ENCODE measurements at places on chromosomes 4 and X.

DNA sequence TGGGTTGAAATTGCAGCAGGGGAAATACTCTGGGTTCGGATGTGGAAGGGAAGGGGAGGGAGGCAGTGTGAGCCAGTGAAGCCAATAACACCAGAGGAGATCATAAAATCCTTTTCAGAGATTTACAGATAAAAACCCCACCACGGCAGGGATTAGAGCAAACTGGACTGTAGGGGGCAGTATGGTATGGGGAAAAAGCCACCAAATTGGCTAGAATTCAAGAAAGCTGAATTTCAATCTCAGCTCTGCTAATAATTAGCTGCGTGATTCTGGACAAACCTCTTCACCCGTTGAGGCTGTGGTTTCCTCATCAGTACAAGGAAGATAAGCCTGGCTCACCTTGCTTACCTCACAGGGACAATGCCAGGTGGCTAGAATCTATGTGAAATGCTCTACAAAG, 108.1 kb downstream of the ATG4A start:
- DNase-seq: peak; percentile 3

DNA sequence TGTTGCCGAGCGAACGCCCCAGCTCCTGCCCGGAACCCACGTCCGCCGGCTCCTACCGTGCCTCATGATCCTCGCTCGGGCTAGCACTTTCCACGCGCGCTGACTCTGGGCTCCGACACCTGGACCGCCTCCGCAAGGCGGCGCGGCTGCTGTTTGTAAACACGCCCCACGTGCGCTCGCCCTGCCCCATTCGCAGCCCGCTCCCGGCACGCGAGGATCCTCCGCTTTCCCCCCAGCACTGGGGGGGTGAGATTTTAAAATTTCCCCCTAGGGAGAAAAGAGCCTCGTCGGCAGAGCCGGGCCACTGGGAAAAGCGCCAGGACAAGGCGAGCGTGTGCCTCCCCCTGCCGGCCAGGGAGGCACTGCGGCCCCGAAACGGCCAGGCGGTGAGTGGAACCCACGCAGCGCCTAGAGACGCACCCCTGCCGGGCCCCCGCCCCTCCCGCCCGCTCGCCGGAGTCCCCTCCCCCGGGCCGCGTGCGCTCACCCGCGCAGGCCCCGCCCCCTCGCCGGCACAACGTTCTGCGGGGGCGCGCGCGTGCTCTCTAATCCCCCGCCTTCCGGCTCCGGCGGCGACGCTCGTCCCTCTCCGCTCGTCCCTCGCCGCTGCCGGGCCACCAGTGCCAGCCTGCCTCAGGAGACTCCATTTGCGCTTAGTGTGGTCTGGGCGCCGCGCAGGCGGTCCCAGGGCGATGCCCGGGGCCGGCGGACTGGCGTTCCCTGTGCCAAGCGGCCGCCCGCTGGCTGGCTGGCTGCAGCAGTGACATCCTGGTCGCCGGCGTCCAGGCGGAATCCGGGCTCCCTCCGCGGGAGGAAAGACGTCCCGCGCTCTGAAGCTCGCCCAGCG, at the start of gene TIGD2:
TSS of gene TIGD2 (plus strand) at position 548 of the 847 bp plus-strand sequence. CDS start 1,442 bp downstream, outside the sequence.
- DNase-seq: peak; percentile 89

DNA sequence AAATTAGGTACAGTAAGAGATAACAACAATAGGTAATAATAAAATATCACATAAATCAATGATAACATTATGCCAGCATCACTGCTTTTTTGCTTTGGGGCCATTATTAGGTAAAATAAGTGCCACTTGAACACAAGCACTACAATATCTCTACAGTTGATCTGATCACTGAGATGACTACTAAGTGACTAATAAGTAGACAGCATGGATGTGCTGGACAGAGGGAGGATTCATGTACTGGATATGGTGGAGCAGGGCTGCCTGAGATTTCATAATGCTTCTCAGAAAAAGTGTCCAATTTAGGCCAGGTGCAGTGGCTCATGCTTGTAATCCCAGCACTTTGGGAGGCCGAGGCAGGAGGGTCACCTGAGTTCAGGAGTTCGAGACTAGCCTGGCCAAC, 137.8 kb upstream of the IL1RAPL2 start:
- no peak for DNase-seq

DNA sequence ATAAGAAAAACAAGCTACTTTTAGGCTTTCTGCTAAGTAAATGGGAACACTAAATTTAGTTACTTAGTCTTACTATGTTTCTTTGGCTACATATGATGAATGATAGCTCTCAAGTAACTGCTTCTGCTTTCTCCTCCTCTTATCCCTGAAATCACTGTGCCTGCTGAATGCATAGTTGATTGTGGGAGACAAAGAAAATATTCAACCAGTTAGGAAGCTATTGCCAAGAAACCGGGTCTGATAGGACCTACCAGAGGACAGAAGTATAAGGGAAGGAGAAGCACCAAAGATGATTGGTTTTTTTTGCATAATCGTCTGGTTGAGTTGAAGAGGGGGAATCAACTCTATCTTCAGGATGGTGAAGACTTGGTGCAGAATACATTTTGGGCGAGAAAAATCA, 28.0 kb upstream of the NDUFC1 start:
- no peak for DNase-seq

DNA sequence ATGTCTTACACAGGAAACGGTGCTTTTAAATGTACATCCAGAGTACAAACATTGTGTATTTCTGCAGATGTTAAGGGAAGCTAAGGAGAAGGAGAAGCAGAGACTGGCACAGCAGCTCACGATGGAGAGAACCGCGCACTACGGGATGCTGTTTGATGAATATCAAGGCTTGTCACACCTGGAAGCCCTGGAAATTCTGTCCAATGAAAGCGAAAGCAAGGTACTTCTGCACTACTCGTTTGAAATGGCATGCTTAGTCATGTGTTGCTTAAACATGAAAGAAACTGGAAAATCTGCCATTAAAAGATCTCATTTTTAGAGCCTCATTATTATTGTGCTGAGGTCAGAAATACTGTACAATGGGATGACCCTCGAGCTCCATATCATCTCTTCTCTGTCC, 47.2 kb downstream of the FAM114A1 start:
- DNase-seq: no peak

- peak; percentile 70 for DNase-seq
These were observed 24.9 kb downstream of the CD99L2 start for GRCh38 chrX:150873616-150874015.

GRCh38 chr4:85774000-85774399, 299.1 kb downstream of the ARHGAP24 start:
- DNase-seq: peak; percentile 11

- no peak for DNase-seq
These were observed 214.2 kb upstream of the PCDH10 start for GRCh38 chr4:132934911-132935310.

DNA sequence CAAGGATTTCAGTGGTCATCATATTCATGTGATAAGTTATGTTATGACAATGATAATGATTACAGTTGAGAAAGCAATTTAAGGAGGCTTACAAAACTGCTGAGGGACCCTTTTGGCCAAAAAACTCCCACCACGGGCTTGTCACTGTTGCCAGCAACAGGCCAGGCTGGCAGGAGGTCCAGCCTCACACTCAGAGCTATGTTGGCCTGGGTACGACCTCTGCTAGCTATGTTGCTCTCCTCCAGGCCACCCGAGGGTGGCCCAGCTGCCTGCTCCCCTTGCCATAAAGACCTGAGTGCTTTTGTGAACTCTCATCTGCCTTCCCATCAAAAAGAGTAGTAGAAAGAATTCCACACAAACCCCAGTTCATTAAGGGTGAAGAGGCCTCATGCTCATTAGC, 52.0 kb downstream of the MID1 start:
- no peak for DNase-seq

- no peak for DNase-seq
These were observed 365.5 kb upstream of the BOD1L1 start for GRCh38 chr4:13992975-13993520.

Data from cerebellar cortex (tissue), 1 donor.